CD4-positive, alpha-beta T cell treated with Interleukin-15 for 1 hour (primary cell): ENCODE measurements at places on chromosomes 12 and 14.

GRCh38 chr12:66679461-66680084, 697 bp upstream of the GRIP1 start:
- no peak for DNase-seq

GRCh38 chr12:14902465-14902864, 16.8 kb upstream of the MGP start:
- DNase-seq: no peak

GRCh38 chr12:55935738-55936151, 4.8 kb downstream of the DGKA start:
- no peak for DNase-seq

DNA sequence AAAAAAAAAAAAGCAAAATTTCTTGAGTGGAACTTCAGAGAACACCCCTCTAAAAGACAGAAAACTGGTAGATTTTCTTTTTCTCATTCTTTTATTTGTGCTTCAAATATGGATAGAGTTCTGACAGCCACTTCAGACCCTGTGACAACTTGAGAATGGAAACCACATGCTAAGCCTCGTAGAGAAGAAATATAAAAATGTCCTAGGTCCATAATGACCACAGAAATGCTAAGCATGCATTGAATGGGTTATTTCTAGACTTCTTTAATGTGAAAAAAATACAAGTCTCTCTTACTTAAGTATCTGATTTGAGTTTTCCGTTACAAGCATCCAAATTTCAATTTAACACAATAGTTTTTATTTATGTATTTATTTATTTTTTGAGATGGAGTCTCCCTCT, 28.3 kb upstream of the DIO2 start:
- no peak for DNase-seq

GRCh38 chr12:13189264-13189663, 7.3 kb upstream of the EMP1 start:
- DNase-seq: no peak

- DNase-seq: no peak
Observed at GRCh38 chr12:58530742-58531062, 389.6 kb downstream of the LRIG3 start.

DNA sequence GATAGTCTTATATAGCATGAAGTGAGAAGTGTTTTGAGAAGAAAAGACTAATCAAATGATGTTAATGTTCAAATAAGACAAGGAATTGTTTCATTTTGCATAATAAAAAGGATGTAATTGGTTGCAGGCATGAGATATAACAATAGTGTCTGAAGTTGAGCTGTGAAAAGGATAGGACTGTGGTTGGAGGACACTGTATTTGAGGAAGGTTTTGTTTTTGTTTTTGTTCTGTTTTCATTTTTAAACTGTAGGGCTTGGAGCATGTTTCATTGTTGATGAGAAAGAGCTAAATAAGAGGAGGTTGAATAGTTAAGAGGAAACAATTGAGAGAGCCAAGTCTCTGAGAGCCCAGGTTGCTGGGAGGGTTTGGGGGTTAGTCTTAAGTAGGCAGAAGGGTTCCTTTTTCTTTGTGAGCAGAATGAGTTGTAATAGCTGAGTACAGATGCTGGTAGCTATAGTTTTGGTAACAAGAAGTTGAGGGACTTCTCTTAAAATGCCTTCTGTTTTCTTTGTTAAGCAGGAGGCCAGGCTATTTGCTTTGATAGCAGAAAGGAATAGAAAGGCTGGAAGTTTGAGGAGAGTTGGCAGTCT, 58.4 kb downstream of the CCDC91 start:
- DNase-seq: no peak

DNA sequence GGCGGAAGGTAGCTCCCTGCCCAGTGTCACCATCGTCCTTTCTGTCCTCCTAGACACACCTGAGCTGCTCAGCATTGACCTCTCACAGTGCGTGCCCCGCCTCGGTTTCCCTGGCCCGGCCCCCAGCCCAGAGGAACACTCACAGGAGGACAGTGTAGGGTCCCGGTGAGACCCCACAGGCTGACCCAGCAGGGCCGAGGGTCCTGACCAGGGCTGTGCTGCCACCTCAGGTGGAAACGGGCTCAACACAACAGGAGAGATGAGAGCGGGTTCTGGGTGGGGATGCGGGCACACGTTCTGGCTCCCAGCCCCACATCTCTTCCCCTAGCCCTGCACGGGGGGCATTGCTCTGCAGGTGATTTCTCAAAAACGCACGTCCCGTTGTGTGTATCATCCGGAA, 98.1 kb downstream of the PIWIL1 start:
- peak; percentile 14 for DNase-seq

DNA sequence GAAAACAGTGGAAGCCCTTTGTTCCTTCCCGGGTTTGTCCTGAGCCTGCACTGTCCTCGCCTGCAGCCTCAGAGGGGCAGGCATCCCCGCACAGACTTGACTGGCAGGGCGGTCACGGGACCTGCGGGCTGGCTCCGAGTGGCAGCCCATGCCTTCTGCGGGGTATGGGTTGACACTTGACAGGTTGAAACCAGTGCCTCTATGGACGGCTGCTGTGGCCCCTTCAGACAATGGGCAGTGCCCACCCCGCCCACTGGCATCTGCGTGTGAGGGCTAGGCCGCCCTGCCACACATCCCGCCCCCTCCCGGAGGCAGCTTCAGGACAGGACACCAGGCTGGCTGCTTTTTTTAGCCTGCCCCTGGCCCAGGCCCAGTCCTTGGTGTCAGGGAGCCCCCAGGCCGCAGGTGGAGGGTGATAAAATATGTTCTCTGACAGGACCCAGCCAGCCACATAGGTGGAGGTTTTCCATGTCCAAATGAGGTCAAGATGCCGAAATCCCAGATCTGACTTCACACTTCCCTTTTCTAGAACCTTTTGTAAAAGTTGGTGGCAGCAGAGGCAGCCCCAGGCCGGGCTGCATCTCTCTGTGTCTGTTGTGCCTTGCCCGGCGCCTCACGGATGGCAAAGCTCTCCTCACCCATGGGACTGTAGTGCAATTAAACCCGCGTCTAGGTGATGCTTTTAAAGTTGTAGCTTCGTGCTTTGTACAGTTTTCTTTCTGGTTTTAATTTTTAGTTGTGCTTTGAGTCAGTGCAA, 10.0 kb downstream of the ANKRD9 start:
- DNase-seq: no peak

GRCh38 chr12:601976-602699, 61.1 kb downstream of the NINJ2 start:
- DNase-seq: no peak

- no peak for DNase-seq
Observed at GRCh38 chr12:6068227-6068626, 56.2 kb downstream of the VWF start.

GRCh38 chr14:31582286-31582691, 21.1 kb downstream of the NUBPL start:
- no peak for DNase-seq

- DNase-seq: no peak
Observed at GRCh38 chr12:76688631-76689030, 75.3 kb upstream of the ZDHHC17 start.

DNA sequence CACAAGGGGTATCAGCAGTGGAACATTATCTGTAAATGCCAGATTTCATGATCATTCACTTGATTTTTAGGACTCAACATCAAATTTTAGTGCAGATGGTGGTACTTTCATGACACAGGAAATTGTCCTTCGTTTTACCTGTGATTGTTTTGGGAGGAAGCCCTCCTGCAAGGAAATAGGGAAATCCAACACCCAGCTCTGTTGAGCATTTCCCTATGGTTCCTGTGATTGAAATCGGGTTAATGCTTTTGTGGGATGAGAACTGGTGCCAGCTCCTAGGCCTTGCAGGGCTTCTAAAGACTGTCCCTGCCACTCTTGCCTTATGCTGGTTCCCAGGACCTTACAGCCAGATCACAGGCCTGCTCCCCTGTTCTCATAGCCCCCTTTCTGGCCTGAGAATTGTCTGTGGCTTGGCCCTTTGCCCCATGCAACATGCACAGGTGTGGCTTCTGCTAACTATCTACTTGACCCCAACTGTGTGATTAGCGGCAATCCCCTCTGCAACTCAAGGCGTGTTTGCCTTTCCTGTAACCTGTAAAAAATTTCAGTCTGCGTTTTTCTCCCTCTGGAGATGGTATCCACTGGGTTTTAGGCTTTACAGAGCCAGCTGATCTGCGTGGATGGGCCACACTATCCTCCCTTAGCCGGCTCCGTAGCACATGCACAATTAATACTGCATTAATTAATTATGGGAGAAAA, 112.5 kb downstream of the ETV6 start:
- no peak for DNase-seq

- DNase-seq: no peak
Observed at GRCh38 chr12:40054555-40055227, 51.2 kb downstream of the SLC2A13 start.

- peak; percentile 36 for DNase-seq
Observed at GRCh38 chr14:59507063-59507751, 22.9 kb downstream of the JKAMP start.

DNA sequence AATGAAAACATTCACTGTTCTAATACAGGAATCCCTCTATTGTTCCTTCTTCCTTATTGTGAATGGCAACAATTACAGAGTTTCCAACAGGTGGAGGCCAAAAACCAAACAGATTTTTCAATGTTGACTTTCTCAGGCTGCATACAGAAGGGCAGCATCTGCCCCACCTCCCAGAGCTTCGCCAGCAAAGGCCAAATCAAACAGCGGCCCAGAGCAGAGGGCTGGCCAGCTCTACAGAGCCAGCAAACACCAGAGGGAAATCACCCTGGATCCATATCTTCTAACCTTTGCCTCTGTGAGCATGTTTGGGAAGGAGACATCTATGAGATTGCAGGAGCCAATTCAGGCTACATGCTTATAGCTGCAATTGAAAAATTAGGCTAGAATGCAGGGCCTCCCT, 4.4 kb upstream of the CRACR2A start:
- no peak for DNase-seq

GRCh38 chr12:102483466-102483865, 3.1 kb upstream of the IGF1 start:
- no peak for DNase-seq

DNA sequence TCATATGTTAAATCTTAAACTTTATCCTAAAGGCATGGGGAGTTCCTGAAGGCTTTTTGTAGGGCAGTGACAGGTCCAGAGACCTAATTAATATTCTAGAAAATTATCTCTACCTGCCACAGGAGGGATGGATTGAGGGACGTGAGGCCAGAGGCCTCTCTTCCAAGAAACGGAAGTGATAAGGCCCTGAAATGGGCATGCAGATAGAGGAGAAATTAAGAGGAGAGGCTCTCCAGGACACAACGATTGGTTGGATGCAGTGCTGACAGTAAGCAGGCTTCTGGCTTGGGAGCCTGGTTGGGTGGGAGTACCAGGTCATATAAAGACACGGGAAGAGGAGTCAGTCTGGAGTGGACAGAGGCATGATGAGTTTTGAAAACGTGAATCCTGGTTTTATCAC, 3.1 kb upstream of the BORCS5 start:
- no peak for DNase-seq

GRCh38 chr14:100731846-100732765, 5.4 kb downstream of the DLK1 start:
- DNase-seq: no peak

DNA sequence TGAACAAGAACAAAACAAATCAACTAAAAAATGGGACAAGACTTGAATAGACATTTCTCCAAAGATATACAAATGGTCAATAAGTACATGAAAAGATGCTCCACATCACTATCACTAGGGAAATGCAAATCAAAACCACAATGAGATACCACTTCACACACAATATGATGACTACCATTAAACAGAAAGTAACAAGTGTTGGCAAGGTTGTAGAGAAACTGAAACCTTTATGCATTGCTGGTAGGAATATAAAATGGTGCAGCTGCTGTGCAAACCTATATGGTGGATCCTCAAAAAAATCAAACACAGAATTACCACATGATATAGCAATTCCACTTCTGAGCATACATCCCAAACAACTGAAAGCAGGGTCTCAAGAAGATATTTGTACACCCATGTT, 5.2 kb downstream of the SMAGP start:
- DNase-seq: no peak

DNA sequence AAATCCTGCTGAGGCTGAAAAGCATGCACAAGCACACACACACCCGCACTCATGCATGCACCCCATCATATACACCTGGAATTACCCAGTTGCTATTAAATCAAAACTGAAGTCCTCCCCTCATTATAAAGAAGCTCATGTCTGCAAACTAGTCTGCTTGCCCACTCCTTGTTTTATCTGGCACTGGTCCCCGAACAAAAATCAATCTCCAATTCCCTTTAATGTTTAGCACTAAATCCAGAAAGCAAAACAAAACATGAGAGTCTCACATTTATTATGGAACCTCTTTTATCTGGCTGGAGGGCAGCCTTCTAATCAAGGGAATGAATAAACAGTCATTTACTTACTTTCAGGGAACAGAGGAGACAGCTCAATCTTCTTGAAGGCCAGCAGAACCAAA, 1093.4 kb upstream of the FLRT2 start:
- DNase-seq: no peak

- no peak for DNase-seq
Observed at GRCh38 chr12:68750506-68750905, 4.5 kb downstream of the SLC35E3 start.

DNA sequence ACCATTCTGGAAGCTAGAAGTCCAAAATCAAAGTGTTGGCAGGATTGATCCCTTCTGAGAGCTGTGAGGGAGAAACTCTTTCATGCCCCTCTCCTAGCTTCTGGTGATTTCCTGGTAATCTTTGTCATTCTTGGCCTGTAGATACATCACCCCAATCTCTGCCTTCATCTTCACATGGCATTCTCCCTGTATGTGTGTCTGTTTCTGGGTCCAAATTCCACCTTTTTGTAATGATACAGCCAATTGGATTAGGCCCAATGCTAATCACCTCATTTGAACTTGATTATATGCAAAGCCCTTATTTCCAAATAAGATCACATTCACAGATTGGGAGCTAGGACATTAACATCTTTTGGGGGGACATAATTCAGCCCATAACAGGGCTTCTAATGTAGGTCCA, 76.9 kb upstream of the MBIP start:
- DNase-seq: no peak

- no peak for DNase-seq
Observed at GRCh38 chr12:105164068-105164467, 56.5 kb downstream of the WASHC4 start.
